Lower leg skin (tissue), 4 donors: ENCODE measurements at places on chromosomes 16 and 17.

DNA sequence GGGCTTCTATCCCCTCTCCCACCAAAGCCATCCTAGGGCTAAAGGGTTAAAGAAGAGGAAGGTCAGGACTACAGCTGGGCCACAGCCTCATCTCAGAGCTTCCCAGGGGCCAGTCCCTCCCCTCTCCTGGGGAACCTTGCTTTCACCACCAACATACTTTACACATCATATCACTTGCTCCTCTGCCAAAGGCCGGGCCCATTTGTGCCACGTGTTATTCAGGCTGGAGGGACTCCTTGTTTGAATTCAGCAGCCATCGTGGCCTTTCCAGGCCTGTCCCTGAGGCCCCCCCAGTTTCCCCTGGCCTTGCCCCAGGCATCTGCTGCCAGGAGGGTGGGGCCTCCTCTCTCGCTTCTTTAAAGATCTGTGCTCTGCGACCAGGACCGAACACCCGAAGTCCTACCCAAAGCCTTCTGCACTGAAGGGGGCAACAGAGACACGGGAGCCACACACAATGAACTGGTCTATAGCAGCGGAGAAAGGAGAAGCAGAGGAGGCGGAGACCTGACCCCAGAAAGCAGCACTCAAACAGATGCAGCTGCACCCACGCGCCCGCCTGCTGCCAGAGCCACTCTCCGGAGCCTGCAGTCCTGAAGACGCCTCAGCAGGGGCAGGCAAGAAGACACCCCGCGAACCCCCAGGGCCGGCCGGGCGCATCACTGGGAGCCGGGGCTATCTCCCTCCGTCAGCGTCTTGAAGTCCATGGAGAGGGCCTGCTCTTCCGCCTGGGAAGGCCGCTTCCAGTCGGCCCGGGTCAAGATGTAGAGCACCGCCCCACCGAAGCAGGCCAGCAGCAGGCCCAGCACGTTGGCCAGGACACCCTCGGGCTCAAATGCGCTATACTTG lies 12.1 kb downstream of the CYB561 start:
- peak; percentile 96 for DNase-seq

GRCh38 chr16:86768999-86769398 lies 190.7 kb downstream of the FOXL1 start:
- no peak for DNase-seq

DNA sequence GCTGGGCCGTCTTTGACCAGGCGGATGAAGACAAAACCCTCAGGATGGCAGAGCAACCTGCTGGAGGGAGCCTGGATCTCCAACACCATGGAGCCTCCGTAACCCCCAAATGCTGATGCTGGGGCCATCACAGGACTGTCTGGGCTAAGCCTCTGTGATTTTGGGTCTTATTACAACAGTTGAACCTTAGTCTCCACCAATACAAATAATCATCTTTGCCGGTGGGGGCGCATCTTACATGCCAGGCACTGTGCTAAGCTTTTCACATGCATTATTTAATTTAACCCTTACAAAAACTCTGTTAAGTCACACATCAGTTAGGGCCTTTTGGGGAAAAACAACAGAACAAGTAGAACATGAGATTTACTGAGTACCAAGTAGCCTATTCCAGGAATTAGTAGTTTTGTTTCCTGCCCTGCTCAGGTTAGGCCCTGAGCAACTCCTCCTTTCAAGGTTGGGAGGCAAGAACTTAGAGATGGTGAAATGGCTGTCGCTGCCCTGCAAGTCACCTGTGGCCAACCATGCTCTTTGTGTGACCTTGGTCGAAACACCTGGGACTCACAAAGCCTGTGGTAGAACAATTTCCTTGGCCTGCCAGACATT lies 8.9 kb upstream of the ITGAM start:
- DNase-seq, result no peak

DNA sequence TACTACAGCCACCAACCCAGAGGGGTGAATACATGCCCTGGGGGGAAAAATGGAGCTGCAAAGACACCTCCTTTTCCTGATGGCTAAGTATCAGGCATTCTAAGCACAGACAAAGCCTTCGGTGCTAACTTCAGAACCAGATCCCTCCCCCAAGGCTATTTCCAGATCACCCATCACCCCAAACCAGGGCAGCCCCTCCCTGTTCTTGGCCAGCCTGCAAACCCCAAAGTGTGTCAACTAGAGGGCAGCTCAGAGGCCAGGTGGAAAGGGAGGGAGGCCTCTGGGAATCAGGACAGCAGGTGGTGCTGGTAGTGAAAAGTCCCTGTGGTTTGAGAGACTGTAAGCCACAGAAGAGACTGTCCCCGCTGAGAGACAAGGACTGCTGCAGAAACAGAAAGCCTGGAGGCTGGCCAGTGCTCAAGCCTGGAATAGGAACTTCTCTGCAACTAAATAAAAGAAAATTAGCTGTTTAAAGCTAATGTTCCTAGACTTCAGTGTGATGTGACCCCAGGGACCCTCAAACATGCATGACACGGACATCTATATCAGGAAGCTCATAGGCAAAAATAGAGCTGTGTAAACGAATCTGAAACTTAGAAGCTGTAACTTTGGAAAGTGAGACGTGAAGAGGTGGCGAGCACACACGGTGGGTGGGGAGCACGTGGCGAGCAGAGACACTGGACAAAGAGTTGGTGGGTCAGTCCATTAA lies 9.1 kb downstream of the TUBG1 start:
- no peak for DNase-seq

DNA sequence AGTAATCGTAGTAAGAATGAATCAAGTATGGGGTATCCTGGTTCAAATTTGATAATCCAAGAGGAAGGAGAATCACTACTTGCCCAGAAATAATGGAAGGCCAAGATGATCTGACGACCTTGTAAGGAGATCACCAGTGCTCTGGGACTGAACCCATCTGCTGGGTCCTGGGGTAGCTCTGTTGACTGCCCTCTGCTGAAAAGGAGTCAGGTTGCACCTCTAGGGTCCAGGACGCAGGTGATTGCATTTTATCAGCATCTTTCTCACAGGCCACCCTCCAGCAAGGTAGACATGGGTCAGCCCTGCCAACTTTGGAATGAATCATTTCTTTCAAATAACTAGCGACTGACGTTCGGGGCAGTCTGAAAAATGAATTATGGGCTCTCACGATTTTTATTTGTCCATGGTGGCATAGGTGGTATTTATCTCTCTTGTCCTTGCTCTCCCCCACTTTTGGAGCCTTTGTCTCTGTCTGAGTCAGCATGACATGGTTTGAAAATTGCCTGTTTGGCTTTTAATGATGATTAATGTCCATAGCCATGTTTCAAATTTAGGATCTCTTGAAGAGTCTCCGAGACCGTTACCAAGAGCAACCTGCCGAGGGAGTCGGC lies 163.7 kb downstream of the MSI2 start:
- no peak for DNase-seq

DNA sequence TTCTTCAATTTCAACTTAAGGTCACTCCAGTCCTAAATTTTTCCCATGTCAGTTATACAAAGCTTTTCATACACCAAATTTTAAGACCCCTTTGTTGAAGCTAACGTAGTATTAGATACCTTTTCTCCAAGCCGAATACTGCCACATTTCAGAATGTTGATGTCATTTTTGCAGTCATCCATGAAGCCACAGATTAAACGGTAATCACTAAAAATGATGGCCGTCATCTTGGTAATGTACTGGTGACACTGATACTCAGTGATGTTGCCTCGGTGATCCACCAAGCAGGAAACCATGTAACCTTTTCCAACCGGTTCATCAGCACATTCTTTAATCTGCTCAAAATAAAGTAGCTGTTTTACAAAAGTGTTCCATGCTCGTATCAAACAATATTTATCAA lies 82.1 kb upstream of the CLEC18B start:
- no peak for DNase-seq

DNA sequence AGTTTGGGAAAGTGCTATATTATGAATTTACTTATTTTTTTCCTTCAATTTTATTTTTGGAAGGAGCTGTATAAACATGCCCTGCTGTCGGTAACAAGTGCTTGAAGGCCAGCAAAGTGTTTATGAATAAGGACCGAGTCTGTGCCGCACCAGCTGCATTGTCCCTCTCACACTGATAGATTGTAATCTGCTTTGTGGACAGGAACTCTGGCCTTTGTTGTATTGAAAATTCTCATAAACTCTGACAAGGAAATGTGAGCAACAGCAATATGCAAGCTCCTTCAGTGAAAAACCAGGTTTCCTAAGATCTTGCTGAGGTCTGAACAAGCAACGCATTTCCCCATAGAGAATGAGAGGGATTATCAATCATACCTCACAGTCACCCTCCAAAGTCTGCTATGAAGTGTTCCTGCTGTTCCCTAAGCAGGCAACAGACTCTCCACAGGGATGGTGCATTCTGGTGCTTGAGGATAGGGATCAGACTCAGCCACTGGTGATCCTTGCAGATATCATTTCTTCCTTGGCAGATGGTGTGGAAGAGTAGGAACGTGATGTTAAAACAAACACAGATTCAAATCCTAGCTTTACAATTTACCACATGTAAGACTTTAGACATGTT lies 109.6 kb downstream of the KCNJ2 start:
- DNase-seq, result no peak

DNA sequence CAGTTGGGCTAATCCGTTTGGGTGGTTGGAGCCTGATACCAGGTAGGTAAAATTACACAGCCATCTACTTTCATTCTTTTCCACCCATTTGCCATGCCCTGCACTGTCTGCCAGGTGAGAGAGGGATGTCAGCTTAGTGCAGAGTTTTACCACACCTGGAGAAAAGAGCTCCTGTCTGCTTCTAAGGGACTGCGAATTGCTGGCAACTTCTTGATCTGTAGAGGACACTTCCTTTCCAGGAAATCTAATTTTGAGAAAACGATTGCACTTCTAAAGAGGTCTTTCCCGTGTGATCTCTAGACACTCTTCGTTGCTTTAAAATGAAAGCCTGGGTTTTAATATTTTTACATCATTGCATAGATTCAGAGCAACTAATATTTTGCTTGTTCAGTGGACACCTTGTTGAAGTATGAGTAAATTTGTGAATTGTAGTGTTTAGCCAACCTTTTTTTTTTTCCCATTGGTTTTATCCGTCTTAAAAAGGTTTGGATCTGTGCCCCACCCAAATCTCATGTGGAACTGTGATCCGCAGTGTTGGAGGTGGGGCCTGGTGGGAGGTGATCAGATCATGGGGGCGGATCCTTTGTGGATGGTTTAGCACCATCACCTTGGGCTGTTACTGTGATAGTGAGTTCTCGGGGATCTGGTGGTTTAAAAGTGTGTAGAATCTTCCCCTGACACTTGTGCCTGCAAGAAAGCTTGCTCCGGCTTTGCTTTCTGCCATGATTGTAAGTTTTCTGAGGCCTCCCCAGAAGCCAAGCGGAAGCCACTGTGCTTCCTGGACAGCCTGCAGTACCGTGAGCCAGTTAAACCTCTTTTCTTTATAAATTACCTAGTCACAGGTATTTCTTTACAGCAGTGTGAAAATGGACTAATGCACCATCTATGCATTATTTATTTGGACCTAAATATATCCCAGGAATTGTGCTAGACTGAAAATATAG lies 104.6 kb downstream of the PRKCA start:
- no peak for DNase-seq

DNA sequence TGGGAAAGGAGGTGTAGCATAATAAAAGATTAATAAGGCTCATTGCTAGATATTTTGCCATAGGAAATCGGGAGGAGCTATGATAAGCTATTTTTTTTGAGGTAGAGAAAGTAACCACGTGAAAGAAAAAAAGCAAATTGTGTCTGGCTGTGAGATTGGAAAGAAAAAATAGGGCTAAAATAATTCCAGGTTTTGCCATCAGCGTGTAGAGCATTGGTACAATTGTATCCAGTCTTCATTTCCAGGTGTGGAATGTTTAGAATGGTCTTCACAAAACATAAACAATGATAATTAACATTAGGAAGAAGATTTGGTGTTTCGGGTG lies 1.1 kb downstream of the TANC2 start:
- DNase-seq, result no peak

DNA sequence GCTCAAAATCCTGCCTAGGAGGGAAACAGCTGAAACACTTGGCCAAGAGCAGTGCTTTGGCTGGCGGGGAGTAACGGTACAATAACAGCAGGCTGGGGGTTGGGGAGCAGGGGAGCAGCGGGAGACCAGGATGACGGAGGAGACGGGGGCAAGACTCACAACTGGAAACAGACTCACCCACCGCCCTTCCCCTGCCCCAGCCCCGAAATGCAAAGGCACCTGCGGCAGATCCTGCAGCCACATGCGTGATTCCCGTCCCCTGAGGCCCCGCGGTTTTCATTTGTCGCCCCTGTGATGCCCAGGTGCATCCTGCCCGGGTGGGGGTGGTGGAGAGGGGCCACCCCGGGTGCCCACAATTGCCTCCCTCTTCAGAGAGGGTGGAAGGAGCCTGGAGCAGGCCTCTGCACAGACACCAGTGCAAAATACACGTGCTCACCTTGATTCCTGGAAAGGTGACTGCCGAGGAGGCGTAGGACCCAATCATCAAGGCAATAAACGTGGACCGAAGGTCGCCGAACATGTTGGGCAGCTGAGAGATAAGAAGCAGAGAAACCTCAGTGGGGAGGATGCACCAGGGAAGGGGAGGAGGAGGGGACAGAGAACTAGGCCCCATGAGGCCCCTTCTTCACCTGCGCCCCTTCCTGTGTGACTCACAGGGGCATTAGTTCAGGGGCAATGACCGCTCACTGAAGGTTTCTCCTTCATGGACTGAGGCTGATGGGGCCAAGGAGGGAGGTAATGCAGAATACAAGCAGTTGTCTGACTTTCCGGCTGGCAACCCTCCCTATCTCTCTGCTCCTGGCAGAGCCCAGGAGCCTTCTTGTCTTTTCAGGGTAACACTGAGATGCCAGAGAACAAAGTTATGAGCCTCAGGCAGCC lies 30.4 kb upstream of the PITPNA start:
- DNase-seq, result no peak

GRCh38 chr16:71489122-71489521 lies at the start of gene ZNF19:
TSS of gene ZNF19 (minus strand) at chr16:71489324. CDS start at chr16:71482114, 7,210 bp downstream.
- DNase-seq, result no peak

DNA sequence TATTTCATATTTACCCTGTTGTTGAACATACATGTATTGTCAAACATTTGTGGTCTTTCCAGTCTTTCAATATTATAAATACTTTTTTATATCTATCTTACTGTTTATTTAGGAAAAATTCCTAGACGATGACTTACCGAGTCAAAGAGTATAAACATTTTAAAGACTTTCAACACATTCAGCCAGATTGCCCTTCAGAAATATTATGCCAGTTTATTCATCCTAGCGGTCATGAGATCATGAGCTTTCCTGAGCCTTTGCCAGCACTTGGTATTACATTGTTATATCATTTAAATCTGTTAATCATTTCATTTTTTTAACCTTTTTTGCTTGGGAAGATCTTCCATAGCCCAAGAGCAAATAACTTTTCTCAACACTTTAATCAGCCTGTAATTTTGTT lies 197.4 kb downstream of the SPECC1 start:
- DNase-seq, result no peak

DNA sequence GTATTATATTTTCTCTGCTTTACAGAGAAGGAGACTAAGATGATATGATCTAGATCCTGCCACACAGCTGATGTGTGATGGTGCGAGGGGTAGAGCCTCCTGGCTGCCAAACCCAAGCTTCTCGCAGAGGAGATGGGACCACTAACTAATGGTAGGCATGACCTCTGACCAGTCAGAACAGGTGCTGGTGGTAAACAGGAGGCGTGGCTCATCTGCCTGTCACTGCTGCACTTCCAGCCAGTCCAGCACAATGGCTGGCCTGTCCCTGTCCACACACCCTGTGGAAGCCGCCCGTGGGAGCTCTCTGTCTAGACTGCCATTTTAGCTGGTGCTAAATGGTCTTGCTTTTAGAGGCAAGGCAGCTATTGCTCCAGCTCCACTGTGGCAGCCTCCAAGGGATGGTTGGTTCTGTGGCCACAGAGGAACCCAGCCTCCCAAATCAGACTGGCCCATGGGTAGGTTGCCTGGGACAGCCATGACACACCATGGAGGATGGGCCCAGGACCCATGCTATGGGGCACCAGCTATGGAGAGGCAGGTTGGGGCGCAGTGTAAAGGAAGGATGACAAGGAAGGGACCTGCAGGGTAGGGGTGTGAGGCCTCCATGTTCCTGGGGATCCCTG lies 86.7 kb downstream of the KSR1 start:
- DNase-seq, result no peak
